NAMALWA (cell line): ENCODE measurements at places on chromosomes 16 and 17.
A peak's percentile ranks its signal among the peaks of the same experiment; 100 is the strongest.

GRCh38 chr16:30786115-30786935, 680 bp downstream of the ZNF629 start:
- no peak for DNase-seq

GRCh38 chr16:31072540-31073141, 1.4 kb downstream of the ZNF668 start:
- peak; percentile 61 for DNase-seq

- no peak for DNase-seq
Measured at GRCh38 chr16:73383988-73384365, 336.0 kb upstream of the ZFHX3 start.

DNA sequence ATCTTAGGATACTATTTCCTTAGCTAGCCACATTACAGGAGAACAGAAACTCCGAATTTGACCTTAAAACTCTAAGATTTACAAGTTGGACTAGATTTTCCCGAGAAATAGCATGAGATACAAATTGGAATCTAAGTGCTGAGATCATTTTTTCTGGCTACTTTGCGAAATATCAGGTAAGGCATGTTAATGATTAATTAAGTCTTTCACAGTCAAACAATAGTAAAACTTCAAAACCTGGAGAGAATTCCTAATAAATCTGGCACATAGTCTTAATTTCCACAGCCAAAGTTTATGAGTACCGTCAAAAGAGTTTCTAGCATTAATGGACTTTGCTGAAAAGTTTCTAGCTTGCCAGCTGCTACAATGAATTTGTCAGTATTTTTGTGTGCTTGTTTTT, 379.5 kb upstream of the TOM1L1 start:
- DNase-seq, result no peak

- DNase-seq, result no peak
Measured at GRCh38 chr17:59516451-59516850, 49.0 kb upstream of the DHX40 start.

DNA sequence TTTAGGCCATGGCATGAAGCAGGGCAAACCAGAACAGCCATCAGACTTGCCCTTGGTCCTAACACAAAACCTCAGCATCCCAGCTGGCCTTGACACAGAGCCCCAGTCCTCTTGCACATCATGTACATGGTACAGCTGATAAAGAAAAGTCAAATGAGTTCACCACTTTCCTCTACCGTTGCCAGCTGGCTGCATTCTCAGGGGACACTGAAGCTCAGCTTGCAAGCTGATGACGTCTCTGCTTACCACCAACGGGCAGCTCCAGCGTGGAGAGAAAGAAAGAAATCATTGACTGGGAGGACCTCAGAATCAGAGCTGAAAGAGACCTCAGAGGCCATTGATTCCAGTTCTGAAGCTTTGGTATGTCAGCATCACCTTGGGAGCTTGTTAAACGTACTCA, 80.7 kb upstream of the CES5A start:
- no peak for DNase-seq

GRCh38 chr17:31743797-31744196, 115.2 kb downstream of the COPRS start:
- no peak for DNase-seq

- DNase-seq, result no peak
Measured at GRCh38 chr16:87705771-87706277, 60.0 kb downstream of the KLHDC4 start.

- no peak for DNase-seq
Measured at GRCh38 chr16:80380514-80380913, 160.3 kb upstream of the DYNLRB2 start.

GRCh38 chr17:82645516-82645915, 2.7 kb downstream of the WDR45B start:
- DNase-seq, result no peak

- DNase-seq, result no peak
Measured at GRCh38 chr17:17372856-17373520, 69.8 kb downstream of the NT5M start.

GRCh38 chr16:28193530-28194423, 18.0 kb downstream of the XPO6 start:
- DNase-seq, result no peak

DNA sequence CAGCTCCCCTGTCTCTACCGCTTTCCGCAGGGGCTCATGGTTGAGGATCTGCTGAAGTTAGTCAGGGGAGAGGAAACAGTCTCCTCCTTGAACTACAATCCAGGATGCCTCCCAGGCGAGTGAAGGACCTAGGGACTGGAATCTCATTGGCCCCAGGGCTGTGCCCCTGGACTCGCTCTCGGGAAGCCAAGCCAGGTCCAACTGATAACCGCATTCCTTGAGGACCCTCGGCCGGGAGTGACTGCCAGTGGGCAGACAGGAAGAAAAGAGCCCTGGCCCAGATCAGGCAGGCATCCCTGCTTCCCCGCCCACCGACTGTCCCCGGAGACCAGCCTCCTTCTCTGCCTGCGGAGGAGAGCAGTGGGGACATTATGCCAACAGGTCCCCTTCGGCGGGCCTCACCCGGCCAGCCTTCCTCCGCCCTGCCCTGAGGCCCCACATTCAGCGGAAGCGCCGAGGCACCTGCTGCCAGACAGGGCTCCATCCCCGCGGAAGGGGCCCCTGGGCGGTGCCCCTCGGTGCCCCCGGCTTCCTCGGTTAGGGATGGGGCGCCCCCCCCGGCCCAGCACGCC, 776 bp downstream of the LRRC75A start:
- no peak for DNase-seq
